ENCODE measurements at places on chromosomes 3 and 15.

- peak; percentile 1 for DNase-seq
These were observed 345.7 kb downstream of the CADM2 start for GRCh38 chr3:85304360-85304964.

GRCh38 chr15:69660114-69660513 is 207.5 kb downstream of the RPLP1 start:
- no peak for DNase-seq

GRCh38 chr15:47678040-47678439 is 39.3 kb upstream of the SEMA6D start:
- no peak for DNase-seq

- DNase-seq: no peak
These were observed 34.4 kb upstream of the SLC6A1 start for GRCh38 chr3:10957976-10958749.

- DNase-seq: peak; percentile 57
These were observed 16.4 kb upstream of the ALAS1 start for GRCh38 chr3:52181543-52181942.

DNA sequence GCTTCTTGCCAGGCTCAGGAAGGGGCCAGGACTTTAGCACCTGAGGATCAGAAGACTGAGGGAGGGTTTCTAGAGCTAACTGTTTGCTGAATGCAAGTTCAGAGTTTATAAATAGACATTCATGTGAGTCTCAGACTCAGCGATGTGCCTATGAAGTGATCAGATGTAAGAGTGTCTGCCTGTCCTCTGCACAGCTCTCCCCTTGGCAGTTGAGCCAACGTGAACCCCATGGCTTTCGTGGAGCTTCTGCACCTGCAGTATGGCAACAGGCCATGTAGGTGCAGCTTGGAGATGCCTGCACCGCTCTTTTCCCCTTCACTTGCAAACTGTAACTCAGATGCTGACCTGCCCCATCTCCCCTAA is 141.9 kb downstream of the CHDH start:
- DNase-seq: no peak

DNA sequence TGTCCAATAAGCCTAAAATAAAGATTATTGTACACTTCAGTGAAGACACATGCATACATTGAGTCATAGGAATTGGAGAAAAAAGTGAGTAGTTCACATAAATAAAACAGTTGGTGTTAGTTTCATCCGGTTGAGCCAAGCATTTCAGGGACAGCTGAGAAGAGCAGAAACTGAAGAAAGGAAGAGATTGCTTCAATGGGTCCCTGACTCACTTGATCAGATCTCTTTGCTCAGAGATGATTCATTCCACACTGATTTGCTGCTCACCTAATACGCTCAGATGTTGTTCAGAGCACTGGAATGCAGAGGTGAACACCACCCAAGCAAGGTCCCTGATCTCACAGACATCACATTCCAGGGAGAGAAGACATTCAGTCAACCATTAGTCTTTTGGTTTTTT is 93.7 kb downstream of the RAD18 start:
- DNase-seq: peak; percentile 99

DNA sequence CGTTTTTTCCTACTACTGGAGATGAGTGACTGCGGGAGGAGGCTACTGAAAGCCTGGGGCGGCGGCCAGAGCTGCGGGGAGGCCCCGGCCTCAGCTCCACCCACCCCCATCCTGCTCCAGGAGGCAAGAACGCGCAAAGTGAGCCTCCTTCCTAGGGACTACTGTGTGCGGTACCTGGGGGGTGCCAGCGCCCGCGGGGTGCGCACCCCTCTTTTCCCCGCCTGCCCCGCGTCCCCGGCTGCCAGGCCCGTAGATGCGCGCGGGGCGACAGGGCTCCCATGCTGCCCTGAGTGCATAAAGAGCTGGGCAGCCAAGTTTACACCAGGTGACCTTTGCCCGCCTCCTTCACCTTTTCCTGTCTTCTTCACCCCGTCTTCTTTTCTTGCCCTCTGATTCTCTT is 2.5 kb upstream of the USF3 start:
- DNase-seq: peak; percentile 14

DNA sequence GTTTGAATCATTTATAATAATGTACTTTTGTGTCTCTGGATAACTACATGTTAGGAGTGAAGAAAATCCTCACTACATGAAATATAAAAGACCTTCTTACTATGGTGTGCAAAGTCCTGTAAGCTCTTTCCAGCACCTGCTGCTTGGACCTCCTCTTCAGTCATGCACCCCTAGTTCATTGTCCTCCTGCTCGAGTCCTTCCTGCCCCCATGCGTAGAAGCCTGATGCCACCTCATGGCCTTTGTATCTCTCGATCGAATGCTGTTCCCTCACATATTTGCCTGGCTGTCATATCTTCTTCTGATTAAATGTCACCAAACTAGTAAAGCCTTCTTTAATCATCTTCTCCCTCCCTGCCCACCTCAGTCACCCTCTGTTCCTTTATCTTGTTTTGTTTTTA is 49.9 kb upstream of the SUCLG2 start:
- no peak for DNase-seq

GRCh38 chr15:60737217-60737616 is 258.3 kb upstream of the ICE2 start:
- DNase-seq: no peak

GRCh38 chr15:37112971-37113670 is 12.8 kb upstream of the MEIS2 start:
- DNase-seq: no peak

DNA sequence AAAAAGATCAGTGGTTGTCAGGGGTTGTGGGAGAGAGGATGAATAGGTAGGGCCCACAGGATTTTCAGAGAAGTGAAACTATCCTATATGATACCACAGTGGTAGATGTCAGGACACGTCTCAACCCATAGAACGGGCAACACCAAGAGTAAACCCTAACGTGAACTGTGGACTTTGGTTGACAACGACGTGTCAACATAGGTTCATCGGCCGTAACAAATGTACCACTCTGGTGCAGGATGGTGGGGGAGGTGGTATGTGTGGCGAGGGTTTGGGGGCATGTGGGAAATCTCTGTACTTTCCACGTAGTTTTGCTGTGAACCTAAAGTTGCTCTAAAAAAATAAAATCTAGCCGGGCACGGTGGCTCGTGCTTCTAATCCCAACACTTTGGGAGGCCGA is 13.0 kb upstream of the PIGZ start:
- DNase-seq: no peak

GRCh38 chr3:126121632-126122031 is 37.7 kb upstream of the SLC41A3 start:
- no peak for DNase-seq

DNA sequence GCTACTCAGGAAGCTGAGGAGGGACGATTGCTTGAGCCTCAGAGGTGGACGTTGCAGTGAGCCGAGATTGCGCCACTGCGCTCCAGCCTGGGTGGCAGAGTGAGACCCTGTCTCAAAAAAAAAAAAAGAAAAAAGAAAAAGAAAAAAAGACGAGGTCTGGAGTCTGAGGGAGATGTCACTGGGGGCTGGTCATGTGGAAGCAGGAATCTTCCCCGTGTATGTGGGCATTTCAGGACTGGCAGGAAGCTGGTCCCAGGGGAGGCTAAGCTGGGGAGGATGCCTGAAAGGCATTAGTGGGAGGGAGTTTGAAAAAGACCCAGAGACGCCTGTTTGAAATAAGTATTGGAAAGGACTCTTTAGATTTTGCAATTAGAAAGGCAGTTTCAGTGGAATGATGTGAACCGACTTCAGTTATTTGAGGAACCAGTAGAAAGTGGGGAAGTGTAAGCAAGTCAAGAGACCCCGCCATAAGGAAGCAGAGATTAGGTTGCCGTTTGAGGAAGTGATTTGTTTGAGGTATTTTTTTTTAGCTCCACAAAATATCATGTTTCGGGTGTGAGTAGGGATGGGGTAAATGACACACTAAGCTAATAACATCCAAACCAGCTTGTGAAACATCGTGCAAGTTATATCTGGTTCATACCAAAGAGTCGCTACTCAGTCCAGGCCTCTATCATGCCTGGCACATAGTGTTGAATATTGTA is 55.5 kb downstream of the ST6GAL1 start:
- DNase-seq: no peak

DNA sequence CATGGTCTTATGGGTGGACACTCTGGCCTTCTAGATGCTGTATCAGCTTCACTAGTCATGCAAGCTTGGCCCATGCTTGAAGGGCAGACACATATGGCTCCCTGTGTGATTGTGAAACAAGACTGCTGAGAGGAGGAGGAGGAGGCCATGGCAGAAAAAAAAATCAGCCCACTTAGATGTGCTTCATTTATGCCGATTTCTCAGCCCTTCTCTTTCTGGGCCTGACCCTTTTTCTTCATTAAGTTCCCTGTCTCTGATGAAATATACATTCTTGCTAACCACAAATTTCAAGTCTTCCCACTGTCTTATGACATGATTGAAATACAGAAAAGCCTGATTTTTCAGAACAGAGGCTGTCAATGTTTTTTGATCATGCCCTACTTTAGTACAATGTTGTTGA is 213.0 kb upstream of the FEZF2 start:
- DNase-seq: peak; percentile 43

- DNase-seq: no peak
These were observed 44.3 kb downstream of the P2RY1 start for GRCh38 chr3:152879130-152879789.

- peak; percentile 73 for DNase-seq
These were observed 125.0 kb upstream of the SMAD3 start for GRCh38 chr15:66940368-66940767.

- no peak for DNase-seq
These were observed 32.6 kb downstream of the HHLA2 start for GRCh38 chr3:108328821-108329486.

DNA sequence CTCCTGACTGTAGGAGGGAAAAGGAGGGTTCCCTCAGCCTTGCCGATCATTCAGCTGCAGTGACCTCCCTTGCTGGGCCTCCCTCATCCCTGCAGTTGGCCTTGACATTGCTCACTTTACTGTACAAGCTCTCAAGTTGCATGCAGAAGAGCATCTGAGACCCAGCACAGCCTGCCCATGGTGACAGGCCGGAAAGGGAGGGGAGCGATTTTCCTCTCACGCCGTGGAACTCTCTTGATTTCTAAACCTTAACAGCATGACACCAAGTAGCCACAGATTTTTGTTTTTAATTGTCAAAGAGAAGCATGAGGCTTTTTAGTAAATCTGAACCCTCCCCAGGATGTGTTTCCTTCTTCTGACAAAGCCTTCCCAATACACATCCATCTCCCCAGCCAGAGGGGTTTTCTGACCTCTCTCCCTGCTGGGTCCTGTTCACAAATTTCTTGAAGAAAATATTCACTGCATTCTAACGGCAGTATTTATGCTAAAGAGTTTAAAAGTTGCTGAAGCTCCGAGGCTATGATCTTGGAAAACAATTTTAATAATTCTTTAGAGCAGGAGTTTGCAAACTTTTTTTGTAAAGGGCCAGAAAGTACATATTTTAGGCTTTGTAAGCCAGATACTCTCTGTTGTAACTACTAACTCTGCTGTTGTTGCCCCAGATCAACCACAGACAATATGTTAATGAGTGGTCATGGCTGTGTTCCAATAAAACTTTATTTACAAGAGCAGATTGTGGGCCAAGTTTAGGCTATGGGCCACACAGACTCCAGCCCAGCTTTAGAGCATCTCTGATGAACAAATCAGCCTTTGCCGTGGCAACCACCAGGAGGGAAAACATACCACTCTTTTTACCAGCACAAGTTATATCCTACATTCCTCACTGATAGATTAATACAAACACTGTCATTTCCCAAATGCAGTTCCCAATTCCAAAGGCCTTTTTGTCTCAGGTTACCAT is 34.8 kb downstream of the LMCD1 start:
- DNase-seq: no peak

- DNase-seq: no peak
These were observed 36.0 kb downstream of the XYLB start for GRCh38 chr3:38382506-38383080.

DNA sequence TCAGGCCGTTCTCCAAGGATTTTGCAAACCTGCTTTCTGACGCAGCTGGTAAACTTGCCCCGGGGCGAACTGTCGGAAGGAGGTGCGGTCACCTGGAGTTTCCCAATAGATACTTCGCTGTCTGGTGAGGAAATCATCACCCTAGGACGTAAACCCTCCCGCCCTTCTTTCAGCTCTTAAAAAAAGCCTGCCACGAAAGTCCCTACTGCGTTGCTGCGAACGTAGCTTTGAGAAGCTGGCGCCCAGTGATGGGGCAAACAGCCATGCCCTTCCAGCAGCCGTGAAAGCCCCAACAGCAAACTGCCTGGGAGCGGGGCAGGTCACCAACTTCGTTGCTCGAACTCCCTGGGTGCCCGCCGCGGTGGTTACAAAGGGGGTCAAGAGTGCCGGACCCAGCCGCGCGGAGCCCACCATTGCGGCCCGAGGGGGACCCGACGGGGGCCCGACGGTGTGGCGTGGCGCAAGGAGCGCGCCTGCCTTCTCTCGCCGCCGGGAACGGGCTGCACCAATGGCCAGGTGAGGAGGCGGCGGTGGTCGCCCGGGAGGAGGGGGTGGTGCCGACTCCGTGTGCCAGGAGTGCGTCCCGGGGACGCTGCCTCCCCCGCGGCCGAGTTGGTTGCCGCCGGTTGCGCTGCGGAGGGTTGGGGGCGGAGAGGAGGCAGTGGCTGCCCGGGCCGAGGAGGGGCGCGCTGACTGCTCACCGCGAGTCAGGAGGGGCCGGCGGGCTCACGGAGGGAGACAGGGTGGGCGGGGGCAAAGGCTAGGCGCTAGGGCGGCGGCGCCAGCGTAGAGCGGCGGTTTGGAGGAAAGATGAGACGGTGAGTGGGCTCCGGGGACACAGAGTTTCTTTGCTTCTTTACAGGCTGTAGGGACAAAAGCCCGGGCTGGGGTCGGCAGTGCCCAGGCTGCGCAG is at the start of gene PHLDB2:
Gene PHLDB2 (plus strand): TSS at position 205 of the 913 bp plus-strand sequence. CDS start 24,813 bp downstream, outside the sequence.
- DNase-seq: peak; percentile 97

GRCh38 chr3:187719628-187720336 is 17.4 kb upstream of the RTP2 start:
- no peak for DNase-seq

- no peak for DNase-seq
These were observed 32.1 kb upstream of the PIAS1 start for GRCh38 chr15:68022061-68022460.

DNA sequence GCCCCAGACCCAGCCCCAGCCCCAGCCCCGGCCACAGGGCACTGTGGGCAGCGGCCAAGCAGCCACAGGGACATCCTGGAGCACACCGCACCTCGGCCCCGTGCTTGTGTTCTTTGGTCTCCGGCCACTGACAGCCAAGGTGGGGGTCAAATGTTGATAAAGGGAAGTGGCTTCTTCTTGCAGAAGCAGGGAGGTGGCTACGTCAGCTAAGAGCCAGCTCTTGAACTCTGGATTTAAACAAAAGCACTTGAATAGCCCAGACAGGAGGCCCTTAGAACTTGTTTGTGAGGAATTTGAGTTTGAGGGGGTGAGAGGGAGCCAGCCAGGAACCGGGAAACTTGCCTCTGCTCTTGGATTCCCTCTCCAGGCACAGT is 135.8 kb upstream of the ABHD17C start:
- no peak for DNase-seq

DNA sequence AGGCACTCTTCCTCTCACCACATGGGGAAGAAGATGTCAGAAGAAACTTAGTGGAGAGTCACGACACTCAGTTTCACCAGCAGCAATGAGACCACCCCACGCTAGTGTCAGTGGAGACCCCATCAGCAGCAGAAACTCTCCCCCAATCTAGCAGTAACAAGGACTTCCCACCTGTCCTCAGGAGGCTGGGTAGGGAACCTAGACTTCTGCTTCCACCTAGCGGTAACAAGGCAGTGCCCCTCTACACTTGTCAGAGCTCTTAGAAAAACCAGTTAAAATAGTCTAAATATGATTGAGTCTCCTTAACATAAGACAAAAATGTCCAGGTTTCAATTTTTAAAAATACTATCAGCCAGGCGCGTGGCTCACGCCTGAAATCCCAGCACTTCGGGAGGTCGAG is 57.3 kb downstream of the TRAT1 start:
- no peak for DNase-seq
